ENCODE measurements at places on chromosomes 3 and 15.
A peak's percentile ranks its signal among the peaks of the same experiment; 100 is the strongest.

DNA sequence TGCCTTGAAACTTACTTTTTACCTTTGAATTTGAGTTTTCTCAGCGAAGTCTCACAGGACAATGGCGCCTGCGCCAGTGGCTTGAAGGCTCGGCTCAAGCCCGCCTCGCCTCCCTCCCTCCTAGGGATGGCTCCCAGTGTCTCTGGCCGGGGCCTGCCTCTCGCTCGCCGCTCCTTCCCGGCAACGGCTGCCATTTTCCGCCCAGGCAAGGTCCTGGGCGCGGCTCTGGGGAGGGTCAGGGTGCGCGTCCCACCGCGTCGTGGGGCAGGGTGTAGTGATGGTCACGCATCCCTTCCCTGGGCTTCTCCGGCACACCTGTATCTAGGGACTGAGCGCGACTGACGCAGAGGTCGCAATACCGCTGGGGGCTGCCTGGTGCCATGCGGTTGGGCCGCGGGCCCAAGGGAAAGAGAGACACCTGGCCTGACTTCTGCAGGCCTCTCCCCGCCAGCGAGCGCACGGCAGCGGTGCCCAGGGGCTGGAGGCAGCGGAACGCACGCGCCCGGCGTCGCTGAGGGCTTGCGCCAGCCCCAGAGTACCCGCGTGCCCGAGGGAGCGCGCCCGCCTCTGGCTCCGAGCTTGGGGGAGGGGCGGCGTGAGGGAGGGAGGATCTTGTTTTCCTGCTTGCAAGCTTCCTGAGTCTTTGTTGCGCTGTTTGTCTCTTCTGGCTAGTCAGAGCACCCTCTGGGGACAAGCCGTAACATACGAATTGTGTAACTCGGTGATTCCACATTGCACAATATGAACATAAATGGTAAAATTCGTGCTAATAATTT is 20.7 kb upstream of the FEM1B start:
- peak; percentile 47 for DNase-seq

GRCh38 chr3:132255041-132255745 is 62.0 kb upstream of the ACP3 start:
- DNase-seq = no peak

DNA sequence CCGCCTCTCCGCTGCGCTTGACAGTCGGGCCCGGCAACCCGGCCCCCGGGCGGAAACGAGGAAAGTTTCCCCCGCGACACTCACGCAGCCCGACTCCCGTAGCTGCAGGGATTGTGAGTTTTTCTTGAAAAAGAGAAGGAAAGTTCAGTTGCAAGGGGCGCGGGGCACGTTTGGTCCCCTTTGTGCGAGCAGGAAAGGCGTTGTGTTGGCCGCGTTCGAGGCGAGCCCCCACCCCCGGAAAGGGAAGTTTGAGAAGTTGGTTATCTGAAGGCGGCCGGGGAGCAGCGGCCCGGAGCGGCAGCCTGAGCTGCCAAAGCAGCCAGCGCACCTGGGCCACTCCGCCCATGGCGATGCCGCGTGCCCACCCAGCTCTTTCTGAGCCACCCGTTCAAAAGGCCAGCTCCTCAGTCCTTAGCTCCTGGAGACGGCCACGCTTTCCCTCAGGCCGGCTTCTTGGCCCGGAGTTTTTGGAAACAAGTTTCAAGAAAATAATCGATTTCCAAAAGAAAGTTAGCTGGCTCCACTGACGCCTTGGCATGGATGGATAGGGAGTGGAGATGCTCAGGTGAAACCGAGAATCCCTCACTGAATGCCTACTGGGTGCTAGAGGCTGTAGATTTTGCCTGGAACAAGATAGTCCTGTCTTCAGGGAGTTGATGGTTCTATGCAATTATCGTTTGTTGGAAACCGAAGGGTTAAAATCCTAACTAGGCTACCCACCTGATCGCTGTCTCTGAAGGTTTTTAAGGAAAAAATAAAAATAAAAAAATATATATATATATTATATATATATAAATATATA is 832 bp downstream of the TGFBR2 start:
- peak; percentile 55 for DNase-seq

- DNase-seq = no peak
Observed at GRCh38 chr3:100005665-100006393, 108.5 kb downstream of the FILIP1L start.

DNA sequence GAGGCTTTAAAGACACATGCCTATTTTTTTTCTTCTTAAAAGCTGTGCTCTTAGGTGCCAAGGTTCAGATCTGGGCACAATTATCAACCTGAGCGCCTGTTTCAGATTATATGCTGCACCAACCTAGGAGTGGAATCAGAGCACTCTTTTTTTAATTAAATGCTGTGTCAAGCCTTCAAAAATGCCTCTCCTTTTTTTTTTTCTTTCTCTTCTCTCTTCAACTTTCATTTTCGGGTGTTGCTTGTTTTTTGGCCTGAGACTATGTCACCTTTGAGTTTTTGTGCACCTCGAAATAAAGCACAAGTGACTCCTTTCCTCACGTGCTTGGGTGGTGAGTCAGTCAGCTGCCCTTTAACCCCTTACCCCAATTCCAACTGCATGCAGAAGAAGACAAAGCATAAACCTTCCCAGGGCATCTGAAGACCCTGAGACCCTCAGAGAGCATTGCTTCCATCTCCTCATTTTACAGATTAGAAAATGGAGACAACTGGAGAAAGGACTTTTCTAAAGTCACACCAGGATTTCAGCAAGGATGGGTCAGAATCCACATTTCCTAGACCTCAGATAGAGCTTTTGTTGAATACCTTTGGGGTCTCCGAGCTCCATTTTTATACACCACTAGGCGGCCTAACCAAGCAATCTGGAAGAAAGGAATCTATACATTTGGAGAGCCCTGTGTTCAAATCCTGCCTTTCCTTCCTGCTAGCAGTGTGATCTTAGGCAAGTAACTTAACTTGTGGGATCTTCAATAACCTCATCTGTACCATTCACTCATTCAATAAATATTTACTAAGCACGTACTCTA is 631 bp upstream of the PRICKLE2 start:
- no peak for DNase-seq

- no peak for DNase-seq
Observed at GRCh38 chr3:112481302-112481721, 18.0 kb downstream of the BTLA start.

- DNase-seq = no peak
Observed at GRCh38 chr3:64972793-64973192, 285.0 kb upstream of the ADAMTS9 start.

DNA sequence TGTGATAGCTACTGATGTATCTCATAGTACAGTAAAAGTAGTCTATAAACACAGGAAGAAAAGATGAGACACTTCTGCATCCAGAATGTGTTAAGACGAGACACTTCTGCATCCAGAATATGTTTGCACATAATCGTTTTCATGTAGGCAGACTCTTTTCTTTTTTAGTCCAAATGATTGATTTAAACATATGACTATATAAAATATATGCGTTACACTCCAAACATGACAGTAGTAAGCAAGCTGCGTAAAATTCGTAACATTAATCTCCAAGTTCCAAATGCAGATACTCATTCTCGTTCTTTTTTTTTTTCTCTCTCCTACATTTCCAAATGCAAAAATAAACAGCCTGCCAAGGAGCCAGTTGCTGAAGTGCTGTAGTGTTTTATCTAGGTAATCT is 82.6 kb downstream of the FNDC3B start:
- no peak for DNase-seq

DNA sequence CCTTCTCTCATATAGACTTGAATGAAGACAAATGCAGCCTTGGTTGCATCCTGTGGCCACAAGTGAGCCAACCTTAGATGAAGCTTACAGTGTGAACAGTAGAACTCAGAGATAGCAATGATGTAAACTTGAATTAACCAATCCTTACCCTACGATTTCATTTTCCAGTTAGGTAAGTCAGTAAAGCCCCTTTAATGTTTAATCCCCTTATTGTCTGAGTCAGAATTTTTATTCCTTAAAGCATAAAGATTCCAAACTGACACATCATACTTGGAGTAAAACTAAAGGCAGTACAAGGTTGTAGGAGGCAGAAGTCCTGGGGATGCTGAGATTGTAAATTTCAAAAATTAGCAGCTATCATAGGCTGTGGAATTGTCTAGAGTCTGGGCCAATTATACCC is 507.8 kb upstream of the DPH6 start:
- DNase-seq = no peak

DNA sequence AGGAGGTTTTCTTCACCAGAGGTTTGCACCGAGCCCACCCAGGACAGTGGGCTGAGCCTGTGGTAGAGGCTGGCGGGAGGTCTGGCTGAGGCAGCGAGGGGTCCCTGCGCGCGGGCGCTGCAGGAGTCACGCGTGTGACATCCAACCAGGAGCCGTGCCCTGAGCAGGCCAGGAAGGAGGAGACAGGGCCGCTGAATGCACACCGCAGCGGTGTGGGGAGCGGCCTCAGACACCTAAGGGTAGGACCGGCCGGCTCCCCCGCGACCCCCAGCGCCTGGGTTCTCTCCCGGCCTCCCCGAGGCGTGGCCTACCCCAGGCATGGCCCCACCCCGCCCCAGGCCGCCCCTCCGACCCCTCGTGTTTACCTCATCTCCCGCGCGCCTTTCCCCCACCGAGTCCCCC is 412 bp downstream of the SLC41A3 start:
- peak; percentile 14 for DNase-seq

GRCh38 chr3:106688464-106688863 is 688.8 kb upstream of the CCDC54 start:
- DNase-seq = no peak

DNA sequence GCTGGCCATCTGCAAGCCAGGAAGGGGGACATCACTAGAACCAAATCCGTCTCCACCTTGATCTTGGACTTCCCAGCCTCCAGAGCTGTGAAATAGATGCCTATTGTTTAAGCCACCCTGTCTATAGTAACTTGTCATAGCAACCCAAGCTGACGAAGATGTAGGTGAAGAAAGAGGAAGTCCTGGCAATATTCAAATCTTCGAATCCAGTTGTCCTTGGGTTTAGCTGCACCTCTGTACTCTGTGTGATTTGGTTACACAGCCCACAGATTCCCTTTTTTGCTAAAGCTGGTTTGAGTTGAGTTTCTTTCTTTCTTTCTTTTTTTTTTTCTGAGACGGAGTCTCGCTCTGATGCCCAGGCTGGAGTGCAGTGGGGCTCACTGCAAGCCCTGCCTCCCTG is 68.0 kb upstream of the XCR1 start:
- no peak for DNase-seq

DNA sequence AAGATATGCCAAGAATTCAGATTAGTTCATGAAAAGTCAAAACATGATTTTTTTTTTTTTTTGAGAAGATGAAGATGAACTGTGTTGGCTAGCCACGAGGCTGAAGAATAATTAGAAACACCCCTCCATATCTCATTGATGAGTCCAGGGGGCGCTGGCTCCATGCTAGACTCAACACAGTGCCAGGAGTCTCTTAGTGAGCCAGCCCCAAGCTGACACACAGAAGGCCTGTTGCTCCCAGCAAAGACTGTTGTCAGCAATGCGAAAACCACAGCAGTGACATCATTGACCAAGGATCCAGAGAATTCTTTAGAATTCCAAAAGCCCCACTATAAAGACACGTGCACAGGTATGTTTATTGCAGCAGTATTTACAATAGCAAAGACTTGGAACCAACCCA is 185.2 kb downstream of the ANXA2 start:
- no peak for DNase-seq

DNA sequence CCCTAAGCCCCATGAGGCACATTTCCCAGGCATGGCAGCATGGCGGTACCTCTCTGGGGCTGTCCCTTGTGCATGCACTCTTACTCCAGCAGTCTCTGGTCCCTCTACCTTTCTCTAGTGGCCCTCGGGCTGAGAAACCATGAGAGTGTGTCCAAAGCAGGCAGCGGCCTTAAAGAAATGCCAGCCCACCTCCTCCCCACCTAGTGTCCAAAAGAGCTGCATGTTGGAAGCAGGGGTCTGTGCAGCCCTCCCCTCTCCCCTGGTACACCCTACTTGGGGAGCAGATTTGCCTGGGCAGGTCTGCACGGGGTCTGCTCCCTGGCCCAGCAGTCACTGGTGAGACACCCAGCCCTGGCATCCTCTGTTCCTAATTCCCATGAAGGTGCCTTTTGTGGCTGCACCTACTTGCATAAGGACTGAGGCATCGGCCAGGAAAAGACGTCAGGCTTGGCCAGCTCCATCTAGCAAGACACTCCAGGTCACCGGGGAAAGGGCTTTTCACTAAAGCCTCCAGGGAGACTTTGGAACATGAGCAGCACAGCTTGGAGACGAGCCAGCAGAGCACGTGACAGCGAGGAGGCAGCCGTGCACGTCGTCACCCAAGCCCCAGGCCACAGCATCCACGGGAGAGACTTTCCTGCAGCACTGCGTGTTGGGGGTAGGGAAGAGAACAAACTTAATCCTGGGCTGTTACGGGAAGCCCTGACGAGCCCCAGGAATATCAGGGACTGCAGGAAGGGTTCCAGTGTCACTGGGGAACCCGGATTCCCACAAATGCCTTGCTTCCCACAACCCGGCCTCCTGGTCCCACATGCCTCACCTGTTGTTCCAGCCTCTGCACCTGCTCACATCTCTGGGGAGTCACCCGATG is 38.8 kb downstream of the TM2D3 start:
- DNase-seq = no peak

GRCh38 chr3:88997260-88997659 is 110.2 kb upstream of the EPHA3 start:
- DNase-seq = no peak

GRCh38 chr15:85094685-85095084 is 113.0 kb downstream of the PDE8A start:
- no peak for DNase-seq

DNA sequence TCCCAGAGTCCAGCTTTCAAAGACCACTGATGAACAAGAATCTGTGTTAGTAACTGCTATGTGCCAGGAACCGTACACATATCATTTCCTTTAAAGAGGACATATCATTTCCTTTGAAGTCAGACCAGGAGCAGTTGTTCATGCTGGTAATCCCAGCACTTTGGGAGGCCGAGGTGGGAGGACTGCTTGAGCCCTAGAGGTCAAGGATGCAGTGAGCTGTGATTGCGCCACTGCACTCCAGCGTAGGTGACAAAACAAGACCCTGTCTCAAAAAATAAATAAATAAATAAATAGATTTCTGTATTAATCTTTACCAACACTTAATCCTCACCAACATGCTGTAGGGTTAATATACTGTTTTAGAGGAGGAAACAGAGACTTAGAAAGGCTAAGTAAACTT is 23.9 kb upstream of the CDV3 start:
- DNase-seq = no peak

- no peak for DNase-seq
Observed at GRCh38 chr15:90677807-90678790, 39.0 kb upstream of the BLM start.

- peak; percentile 18 for DNase-seq
Observed at GRCh38 chr3:195908694-195909581, 587 bp upstream of the TNK2 start.

- DNase-seq = no peak
Observed at GRCh38 chr3:109927726-109928125, 590.4 kb upstream of the DPPA4 start.

DNA sequence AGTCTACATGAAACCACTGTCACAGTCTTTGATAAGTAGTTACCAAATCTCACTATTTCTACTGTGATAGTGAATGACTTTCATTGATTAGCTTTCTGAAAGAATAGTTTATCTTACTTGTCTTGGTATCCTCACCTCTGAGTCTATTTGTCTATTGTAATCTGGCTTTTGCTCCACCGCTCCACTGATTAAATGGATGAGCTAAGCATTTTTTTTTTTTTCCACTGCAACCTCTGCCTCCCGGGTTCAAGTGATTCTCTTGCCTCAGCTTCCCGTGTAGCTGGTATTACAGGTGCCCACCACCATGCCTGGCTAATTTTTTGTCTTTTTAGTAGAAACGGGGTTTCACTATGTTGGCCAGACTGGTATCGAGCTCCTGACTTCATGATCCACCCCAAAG is 12.9 kb downstream of the BBS4 start:
- no peak for DNase-seq

Measured in activated T-cell treated with anti-CD3 and anti-CD28 coated beads for 4 hours (primary cell).